NCI-H1092 treated with DMSO at 0.1 percent for 48 hours (cell line): ENCODE measurements at places on chromosomes 6 and 20.

DNA sequence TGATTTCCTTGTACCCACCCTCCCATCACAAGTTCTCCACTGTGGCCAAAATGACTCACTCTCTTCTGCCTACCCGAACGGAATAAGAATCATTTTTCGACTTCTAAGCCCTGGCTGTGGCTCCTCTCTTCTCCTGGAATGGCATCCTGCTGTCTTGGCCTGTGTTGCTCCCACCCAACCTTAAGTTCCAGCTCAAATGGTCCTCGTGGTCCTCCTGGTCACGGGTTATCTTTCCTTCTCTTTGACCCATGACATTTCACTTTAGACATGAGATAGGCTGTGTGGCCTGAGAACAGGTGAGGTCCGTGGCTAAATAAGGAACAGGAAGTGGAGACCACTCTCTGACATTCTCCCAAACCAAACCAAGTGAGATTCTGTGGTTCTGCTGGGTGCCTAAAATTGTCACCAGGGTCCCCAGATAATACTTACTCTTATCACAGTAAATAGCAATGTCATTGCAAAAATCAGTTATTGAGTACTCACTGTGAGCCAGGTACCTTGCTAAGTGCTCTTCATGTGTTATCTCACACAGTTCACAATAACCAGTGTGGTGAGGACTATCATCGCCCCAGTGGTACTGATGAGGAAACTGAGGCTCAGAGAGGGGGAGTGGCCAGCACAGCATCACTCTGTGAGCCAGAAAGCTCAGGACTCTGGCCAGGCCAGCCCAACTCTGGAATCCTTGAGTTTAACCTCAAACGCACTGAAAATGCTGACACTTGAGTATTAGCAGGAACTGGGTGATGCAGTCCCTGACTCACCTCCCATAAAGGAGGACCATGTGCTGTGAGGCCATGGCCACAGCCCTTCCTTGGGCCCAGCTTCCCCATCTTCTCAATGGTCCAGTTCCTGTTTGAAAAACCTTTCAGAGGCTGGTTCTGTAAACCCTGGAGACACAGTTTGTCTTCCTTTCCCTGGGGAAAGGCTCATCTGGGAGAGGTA is 74.8 kb upstream of the SIRPA start:
- DNase-seq = no peak

GRCh38 chr6:48281217-48281616 is 170.2 kb upstream of the PTCHD4 start:
- no peak for DNase-seq

DNA sequence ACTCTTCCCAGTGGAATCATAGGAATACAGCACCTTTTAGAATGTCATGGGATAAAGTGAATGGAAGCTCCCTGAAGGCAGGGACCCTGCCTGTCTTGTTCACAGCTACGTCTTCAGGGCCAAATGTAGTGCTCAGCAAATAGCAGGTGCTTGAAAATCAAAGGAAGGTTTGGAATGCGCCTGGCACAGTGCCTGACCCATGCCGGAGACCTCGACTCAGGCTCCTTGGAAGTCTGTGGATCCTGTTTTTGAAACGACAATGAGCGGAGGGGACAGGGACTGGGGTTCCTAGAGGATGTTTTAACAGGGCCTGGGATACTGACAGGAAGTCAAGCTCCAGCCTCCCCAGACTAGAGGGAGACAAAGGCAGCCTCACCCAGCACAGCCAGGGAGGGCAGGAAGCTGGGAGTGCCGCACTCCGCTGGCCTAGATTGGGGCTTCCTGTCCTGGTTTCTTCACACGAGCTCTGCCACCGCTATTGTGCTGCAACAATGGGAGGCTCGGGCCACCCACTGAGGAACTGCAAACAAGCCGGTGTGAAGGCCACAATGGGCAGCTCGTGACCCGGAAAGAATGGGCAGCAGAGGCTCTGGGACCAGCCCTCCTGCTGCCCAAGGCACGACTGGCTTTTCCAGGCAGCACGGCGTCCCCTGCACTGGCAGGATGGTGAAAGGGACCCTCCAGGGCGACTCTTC is 76.7 kb downstream of the PREX1 start:
- DNase-seq = peak; percentile 52

DNA sequence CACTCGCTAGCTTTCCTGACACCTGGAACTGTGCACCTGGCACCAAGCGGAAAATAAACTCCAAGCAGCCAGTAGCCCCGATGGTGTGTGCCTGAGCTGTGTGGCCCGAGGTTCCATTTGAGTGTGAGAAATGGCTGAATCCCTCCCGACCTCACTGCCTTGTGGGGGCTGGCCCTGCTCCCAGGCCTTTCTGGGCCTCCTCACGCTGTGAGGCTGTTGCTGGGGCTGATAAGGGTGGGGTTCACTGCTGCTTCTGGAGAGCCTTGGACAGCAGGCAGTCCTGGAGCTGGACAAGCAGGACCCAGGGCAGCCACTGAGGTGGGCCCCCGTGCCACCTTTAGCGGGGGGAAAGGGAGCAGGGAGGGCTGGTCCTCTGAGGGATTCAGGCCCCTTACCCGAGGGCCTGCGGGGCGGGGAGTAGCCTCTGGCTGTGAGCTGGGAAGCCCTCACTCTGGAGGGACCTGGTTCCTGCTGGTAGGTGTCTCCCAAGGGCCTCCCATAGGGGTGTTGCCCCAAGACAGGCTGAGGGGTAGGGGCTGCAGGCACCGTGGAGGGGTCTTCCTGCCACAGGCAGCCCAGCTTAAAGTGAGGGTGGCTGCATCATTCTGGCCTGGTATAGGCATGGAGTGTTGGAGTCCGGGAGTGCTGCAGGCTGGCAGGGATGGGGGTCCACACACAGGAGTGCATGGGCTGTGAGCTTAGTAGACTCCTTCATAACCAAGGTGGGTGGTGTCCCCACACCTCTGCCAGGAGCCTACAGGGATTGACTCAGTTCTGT is 1.7 kb downstream of the PPDPF start:
- DNase-seq = no peak

DNA sequence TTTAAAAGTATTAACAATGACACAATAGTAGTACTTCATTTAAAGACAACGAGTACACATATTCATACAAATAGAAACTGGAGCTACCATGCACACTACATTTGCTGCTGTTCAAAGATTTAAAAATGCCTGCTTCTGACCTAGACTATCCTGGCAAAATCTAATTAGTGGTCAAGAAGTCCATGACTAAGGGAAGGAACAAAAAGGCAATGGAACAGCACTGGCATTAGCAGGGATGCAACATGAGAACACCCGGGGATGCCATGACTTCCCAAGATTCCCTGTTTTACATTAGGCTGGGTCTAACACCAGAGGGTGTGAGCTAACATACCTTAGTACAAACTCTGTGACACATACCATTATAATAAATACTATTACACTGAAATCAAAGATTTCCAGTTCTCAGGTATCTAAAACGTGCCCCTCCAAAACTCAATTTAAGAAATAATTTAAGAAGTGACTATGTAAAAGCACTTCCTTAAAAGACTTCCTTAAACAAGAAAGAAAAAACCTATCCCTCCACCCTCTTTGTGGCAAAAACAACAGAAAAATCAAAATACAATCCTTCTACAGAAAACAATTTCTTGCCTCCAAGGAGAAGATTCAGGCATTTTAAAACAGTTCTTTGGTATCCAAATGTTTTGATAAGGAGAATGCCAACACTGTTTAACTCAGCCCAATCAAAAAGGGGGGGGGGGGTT is 25.5 kb downstream of the CHD6 start:
- DNase-seq = no peak

GRCh38 chr6:145047891-145048290 is 687.4 kb downstream of the EPM2A start:
- no peak for DNase-seq

- no peak for DNase-seq
Measured at GRCh38 chr6:37283671-37284151, 25.8 kb upstream of the TMEM217 start.

DNA sequence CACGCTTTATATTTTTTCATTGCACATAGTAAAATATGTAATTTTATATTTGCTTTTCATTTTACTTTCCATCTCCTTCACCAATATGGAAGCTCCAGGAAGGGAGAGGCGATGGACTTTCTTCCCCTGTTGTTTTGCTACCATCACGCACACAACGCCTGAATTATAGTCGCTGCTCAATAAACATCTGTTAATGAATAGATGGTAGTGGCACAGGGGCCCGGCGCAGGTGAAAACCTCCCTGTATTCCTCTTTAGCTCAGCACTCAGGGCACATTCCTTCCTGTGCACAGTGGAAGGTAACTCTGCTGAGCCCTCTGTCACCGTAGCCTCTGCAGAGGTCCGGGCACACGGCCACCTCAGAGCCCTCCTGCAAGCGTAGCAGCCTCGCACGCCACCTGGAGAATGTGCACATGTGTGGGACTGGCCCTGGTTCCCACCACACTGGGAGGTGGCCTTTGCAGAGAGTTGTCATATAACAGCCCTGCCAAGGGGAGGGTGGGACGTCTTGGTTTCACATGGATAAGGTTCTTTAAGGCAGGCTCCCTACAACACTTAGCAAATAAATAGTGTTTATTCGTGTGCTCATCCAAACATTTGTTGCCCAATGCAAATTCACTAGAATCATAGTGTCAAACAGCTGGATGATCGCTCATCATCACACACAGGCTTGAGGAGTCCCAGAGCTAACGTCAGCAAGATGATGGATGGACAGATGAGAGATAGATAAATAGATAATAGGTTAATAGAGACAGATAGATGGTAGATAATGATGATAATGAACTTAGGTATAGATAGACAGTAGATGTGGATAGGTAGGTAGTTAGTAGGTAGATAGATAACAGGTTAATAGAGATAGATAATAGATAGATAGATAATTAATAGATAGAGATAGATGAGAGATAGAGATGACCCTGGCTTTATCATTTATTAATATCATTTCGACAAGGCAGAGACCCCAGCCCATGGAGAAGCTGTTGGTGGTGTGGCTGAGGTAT is 32.3 kb upstream of the AFDN start:
- no peak for DNase-seq
